Astrocyte (in vitro differentiated cells and primary cell): ENCODE measurements at places on chromosomes 1 and 21. TPM values are rescaled to one million over a fixed set of nuclear protein-coding genes. Genes with fewer than 3 reads are reported as not detected.

DNA sequence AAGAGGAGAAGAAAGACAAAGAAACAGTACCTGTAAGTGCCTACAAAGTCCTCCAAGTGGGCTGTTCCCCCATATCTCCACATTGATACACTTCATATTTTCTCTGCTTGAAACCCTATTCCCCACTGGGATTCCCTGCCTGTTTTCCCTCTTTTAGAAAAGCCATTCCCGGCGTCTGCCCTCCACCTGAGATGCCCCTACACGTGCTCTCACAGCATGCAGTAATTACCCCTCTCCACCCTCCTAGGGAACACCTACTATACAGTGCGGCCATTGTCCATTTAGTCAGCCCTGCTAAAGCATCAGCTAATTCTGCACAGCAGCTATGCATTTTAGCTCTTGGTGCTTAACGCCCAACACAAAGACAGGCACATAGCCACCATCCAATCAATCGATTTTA is 135.7 kb upstream of the TIAM1 start:
- DNase-seq: no peak

HRNR gene
- not detected in 2 replicates for total RNA-seq

GRCh38 chr1:230332575-230333066 is 93.5 kb downstream of the PGBD5 start:
- DNase-seq: peak; percentile 18

DNA sequence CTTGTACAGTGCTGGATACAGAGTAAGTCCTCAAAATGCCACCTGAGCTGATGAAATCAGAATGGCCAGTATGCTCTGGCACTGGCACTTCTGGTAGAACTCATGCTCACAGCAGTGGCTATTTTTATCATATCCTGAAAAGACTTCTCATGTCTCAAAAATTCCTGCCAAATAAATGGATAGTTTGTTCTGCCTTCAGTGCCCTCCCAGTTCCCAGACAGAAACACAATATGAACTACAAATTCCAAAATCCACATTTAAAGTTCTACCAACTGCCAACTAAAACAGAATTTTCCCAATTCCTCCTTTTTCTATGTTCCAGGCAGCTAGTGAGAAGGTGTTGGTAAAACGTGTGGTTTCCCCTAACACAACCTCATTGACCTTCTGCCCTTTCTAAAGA is 51.4 kb upstream of the RGS1 start:
- DNase-seq: peak; percentile 54

SYCP1 gene
- not detected in 2 replicates for total RNA-seq

DNA sequence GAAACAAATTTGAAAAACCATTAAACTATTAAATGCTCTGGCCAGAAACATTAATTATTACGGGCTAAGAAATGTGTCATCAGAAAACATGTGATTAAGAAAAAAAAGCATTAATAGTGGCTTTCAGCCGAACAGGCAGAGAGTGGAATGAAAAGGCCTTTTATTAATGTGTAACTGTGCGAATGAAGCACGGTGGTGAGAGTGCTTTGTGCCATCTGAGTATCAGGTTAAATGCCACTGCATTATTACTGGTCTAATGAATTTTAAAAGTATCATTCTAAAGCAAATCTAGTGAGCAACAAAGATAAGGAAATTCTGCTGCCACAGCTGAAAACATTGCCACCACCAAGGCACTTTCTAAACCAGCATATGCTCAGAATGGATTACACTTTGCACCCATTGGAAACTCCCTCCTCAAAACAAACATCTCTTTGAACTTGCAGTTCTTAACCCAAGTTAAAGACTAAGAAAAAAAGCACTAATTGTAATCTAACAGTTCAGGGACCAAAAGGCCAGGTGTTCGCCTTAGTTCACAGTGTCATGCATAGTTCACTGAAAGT is 30.0 kb upstream of the SSX2IP start:
- no peak for DNase-seq

DNA sequence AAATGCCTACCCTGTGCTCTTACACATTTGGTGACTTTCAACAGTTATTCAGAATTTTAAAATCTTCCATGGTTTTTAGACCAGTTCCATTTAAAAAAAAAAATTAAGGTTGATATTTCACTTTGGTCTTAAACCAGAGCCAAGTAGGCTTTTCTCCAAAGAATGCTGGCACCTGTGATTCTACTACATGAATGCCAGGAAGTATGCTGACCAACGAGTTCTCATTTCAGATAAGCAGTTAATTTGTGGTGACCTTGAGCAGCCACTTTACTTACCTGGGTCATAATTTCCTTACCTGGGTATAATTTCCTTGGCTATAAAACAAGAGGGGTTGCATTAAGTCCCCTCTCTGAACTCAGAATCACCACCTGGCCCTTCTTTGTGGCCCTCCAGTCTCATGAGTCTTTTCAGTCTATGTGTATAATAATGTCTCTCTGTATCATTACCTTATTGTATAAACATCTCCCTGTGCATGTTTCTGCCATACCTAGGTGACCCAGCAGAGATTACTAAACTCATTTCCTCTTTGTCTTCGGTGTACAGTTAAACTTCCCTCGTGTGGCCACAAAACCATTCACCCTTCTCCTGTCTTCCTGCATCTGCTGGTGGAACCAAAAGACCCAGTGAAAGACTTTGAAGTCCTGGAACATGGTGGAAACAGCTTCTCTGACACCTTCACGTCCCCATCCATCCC is 139.1 kb upstream of the DPT start:
- DNase-seq: no peak

DNA sequence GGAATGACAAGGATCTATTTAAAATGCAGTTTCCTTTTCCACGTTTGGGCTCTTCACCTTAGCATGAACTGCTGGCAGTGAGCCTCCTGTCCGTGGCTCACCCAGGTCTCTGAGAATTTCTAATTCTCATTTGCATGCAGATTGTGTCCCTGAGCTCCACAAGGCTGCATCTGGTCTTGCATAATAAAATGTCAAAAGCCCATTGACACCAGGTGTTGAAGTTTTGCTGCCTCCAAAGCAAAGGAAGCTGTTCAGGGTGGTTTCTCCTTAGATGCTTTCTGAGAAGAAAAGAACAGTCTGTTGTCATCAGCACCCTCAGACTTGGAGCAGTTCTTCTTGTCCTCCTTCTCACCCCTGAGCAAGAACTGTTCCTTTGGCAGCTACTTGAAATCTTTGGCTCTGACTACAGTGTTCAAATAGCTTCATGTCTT is 433.1 kb upstream of the KAZN start:
- no peak for DNase-seq

- no peak for DNase-seq
Measured at GRCh38 chr1:39637361-39637760, 2.1 kb downstream of the HEYL start.

PIAS3 gene
- total RNA-seq: 42.6 and 49.9 TPM in 2 replicates

DNA sequence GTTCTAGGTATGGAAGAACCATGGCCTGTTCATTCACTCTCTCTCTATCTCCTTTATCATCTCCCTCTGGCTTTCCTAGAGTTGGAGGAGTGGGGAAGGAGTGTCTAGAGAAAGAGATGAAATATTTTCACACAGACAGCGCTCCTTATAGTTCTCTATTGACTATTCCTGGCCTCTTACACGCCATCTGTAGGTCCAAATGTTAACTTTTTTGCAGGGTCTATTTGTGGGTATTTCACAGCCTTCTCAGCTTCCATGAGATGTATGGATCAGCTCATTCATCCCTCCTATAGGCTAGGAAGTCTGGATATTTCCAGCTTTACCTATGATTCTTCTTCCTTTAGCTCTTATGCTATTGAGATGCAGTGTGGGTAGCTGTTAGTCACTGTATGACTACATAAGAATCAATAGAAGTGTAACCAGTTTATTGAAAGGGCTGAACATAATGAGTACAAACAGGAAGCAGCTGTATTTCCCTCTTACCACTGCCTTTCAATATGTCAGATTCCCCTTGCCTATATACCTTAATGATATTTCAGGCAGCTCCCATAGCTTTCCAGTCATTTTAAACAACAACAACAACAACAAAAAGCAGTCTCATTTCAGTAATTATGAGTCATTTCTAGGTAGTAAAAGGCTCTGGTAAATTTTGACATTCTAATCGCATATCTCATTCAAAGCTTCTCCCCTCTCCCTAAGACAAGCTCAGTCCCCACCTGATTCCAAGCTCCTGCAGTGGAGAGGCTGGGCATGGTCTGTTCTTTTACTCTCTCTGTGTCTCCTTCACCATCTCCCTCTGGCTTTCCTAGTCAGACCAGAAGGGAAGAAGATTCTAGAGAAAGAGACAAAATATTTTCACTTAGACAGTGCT is 149.5 kb downstream of the TTLL7 start:
- no peak for DNase-seq

DNA sequence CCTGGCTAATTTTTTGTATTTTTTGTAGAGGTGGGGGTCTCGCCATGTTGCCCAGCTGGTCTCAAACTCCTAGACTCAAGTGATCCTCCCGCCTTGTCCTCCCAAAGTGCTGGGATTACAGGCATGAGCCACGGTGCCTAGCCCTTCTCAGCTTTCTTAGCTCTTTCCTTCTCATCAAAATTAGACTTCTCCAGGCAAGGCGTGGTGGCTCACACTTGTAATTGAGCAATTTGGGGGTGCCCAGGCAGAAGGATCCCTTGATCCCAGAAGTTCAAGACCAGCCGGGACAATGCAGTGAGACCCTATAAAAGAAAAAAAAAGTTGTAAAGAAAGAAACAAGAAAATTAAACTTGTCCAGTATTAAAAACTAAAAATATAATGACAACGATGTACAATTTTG is 112.6 kb upstream of the ERRFI1 start:
- DNase-seq: no peak

GRCh38 chr1:203069030-203069747 is 16.6 kb downstream of the MYOG start:
- no peak for DNase-seq

DNA sequence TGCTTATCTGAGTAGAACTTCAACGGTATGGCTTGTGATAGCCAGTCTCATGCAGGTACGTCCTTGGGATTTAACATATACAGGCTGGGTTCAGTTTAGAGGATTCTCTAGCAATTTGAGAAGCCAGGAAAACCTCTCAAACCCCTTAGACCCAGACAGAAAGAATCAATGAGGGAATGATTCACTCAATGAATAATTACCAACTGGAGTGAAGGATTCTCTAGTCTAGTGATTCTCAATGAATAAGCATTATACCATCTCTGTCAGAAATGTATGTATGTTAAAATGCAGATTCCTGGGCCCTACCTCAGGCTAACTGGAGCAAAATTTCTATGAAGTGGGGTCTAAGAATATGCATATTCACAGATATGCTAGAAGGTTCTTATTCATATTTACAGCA is 54.5 kb upstream of the APP start:
- DNase-seq: no peak

CERS2 gene
- 177 and 189 TPM in 2 replicates for total RNA-seq

- DNase-seq: no peak
Measured at GRCh38 chr1:209853676-209854075, 25.9 kb downstream of the UTP25 start.

DNA sequence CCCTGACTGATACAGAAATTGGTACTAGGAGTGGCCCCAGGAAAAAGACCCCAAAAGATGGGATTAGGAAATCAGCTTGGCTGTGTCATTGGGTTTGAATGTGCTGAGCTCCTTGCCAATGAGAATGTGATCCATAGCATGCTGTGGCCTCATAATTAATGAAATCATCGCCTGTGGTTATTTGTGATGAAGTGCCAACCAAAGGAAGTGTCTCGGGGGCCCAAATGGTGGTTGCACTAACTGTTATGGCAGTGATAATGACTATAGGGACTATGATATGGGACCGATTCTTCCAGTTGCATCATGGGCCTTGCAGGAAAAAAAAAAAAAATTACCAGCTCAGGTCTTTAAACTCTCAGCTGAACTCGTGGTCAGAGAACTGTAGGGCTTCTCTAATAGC is 15.4 kb upstream of the ZDHHC18 start:
- DNase-seq: no peak

- DNase-seq: no peak
Measured at GRCh38 chr1:84668185-84668584, 22.1 kb downstream of the SSX2IP start.

LCE3D gene
- not detected in 2 replicates for total RNA-seq

TRAF3IP3 gene
- total RNA-seq: not detected in 2 replicates

GRCh38 chr1:17066361-17067068 is 12.7 kb upstream of the SDHB start:
- no peak for DNase-seq

- peak; percentile 97 for DNase-seq
Measured at GRCh38 chr1:214446772-214447556, 104.4 kb downstream of the PTPN14 start.

GRCh38 chr1:174875306-174875705 is 124.4 kb upstream of the CACYBP start:
- DNase-seq: no peak
